ENCODE measurements at places on chromosomes 6 and 20. TPM values are rescaled to one million over a fixed set of nuclear protein-coding genes. Genes with fewer than 3 reads are reported as not detected.

DNA sequence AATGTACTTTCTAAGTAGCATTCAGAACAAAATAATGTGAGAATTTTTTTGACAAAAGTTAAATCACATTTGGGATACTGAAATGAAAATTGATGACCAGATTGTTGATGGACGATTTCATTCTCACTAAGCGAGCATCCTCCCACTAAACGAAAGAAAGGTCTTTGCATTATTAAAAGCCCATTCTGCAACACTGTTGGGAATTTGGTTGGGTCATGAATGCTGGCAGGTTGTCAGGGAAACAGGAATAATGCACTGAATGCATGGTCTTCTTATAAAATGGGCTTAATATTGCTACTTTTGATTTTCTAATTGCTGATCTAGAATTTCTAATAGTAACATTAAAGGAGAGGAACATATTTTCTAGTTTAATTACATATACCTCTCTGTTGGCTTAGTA lies 229.8 kb downstream of the NKAIN2 start:
- DNase-seq = no peak

DNA sequence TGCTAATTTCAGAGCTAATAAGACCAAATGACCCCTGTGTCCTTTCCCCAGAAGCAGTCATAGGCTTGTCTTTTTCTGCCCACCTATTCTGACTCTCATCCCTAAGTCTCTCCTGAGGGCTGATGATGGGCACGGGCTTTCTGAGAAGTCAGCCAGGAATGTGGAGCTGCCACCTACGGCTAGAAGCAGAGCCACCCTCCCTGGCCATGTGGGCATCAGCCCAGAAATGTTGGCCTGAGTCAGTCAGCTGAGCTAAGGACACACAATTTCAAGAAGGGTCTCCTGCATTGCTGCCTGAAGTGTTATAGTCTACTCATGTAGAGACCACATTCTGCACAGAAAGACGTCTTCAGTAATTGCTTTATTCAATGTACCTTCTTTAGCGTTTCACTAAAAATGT lies 17.1 kb downstream of the MYLIP start:
- DNase-seq = no peak

DNA sequence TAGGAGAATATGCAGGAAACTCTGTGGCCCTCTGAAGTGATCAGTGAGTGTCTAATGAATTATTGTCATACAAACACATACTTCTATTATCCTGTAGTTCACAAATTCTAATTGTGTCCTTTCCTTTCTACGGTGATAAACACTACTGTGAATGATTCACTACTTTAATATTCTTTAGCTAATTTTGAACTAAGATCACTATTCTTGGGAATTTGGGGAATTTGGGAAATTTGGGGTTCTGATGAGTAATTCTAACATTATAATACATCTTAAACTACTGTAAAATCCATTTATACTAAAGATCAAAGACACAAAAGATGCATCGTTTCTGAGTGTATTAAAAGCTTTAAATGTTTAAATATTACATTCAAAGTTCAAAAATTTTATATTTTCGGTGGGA lies 1287.2 kb upstream of the CITED2 start:
- DNase-seq = no peak

- no peak for DNase-seq
These were observed 149.1 kb upstream of the IMPG1 start for GRCh38 chr6:76221525-76221924.

DNA sequence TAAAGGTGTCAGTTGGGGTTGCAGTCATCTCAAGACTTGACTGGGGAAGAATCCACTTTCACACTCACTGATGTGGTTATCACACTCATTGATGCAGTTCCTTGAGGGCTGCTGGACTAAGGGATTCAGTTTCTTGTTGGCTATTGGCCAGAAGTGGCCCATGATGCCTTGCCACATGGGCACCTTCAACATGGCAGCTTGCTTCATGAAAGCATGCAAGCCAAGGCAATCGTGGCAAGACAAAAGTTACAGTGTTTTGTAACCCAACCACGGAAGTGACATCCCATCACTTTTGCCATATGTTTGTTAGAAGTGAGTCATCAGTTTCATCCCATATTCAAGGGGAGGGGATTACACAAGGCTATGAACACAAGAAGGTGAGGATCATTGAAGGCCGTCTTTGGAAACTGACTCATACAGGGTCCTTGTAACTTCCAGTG lies 3.8 kb upstream of the RANBP9 start:
- no peak for DNase-seq

- DNase-seq = no peak
These were observed 94.9 kb downstream of the L3MBTL3 start for GRCh38 chr6:130113201-130113710.

- DNase-seq = no peak
These were observed 332.2 kb upstream of the RSPO3 start for GRCh38 chr6:126786262-126786661.

DNA sequence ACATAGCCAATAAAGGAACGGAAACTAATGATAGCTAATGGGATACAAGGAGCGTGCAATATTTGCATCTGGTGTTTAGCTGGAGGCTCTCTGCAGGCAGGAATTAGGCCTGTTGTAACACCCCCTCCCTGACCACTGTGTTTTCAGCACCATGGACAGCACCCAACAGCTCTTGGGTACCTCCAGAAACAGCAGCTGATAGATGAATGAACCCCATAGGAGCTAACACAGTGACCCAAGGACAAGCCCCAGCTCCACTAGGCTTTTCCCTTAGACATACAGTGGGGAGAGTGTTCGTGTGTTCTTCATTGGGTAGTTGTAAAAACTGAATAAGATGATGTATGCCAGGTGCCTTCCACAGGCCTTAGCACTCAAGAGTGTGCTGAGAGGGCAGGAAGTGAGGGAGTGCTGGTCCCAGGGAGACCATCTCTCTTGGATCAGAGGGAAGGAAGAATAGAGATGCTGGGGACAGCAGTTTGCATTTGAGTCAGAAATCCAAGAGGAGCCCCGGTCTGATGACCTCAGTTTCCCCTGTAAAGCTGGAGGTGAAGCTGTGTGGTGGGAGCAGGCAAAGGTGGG lies 161.3 kb downstream of the PHACTR3 start:
- DNase-seq = no peak

DNA sequence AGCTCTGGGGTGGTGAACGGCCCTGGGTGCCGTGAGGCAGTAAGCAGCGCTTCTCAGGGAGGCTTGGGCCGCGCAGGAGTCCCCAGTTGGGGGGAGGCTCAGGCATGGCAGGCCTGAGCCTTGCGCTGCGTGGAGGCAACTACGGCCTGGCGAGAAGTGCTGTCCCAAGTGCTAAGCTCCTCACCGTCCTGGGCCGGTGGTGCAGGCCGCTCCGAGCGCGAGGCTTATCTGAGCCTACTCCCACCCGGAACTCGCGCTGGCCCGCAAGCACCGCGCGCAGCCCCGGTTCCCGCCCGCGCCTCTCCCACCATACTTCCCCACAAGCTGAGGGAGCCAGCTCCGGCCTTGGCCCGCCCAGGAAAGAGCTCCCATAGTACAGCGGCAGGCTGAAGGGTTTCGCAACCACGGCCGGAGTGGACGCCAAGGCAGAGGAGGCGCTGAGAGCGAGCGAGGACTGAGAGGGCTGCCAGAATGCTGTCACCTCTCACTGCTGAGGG lies 1.8 kb upstream of the WRNIP1 start:
- DNase-seq = peak; percentile 67

DNA sequence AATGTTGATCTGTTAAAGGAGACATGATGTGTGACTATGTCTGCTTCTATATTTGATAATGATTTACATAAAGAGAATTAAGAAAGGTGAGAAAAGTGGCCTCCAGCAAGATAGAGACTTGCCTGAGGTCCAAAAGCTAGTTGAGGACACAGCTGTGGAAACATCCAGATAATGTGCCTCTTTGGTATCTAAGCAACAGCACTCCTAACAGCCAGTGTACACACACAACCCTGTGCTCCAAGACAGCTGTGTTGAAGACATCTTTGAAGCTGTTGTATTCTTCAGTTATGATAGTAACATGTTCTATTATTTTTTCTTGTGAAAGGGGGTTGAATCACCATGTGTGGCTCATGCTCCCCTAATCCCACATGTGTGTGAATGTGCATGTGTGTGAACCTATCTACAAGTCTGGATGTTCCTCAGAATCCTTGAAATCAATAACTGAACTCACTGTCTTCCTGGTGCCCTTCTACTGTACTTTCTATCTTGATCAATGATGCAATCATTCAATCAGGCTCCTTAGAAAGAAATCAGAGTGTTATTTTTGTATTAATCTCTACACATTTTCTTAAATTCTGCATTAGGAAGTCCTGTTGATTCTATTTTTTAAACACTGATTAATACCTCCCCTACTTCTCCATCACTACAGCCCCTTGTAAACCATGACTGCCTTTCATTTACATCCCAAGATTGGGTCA lies 116.7 kb upstream of the SSTR4 start:
- DNase-seq = no peak

- DNase-seq = no peak
These were observed 282.6 kb upstream of the ID4 start for GRCh38 chr6:19554356-19555225.

DNA sequence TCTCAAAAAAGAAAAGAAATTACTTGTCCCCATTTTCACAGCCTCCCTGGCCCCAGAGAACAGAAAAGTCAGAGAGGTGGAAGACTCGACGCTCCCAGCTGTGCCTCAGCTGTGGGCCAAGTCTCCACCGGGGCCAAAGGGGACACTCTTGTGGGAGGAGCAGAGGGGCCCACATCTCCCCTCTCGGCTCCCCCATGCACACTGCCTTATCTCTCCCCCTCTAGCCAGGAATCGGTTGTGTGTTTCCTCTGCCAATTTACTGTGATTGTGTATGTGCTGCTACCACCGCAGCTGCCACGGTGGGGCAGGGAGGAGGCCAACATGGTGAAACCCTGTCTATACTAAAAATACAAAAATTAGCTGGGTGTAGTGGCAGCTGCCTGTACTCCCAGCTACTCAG lies 8.4 kb downstream of the TIAM2 start:
- DNase-seq = no peak

DNA sequence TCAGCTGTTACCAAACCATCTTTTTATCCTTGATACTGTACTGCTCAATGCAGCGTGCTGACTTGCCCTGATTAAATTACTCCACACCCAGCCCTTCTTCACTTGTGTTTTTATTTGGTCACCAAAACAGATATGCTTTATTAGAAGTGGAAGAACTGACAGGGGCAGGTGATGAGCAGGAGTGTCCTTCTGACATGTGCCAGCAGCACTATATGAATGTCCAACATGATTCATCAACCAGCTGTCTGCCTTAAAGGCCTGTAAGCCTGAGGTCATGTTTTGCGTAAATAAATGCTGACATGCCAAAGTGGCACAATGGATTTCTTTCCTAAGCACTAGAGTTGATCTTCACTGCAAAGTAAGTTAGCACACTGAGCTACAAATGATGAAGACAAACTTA lies 15.4 kb downstream of the POPDC3 start:
- no peak for DNase-seq

- DNase-seq = no peak
These were observed 22.6 kb downstream of the MDGA1 start for GRCh38 chr6:37675100-37675499.

DNA sequence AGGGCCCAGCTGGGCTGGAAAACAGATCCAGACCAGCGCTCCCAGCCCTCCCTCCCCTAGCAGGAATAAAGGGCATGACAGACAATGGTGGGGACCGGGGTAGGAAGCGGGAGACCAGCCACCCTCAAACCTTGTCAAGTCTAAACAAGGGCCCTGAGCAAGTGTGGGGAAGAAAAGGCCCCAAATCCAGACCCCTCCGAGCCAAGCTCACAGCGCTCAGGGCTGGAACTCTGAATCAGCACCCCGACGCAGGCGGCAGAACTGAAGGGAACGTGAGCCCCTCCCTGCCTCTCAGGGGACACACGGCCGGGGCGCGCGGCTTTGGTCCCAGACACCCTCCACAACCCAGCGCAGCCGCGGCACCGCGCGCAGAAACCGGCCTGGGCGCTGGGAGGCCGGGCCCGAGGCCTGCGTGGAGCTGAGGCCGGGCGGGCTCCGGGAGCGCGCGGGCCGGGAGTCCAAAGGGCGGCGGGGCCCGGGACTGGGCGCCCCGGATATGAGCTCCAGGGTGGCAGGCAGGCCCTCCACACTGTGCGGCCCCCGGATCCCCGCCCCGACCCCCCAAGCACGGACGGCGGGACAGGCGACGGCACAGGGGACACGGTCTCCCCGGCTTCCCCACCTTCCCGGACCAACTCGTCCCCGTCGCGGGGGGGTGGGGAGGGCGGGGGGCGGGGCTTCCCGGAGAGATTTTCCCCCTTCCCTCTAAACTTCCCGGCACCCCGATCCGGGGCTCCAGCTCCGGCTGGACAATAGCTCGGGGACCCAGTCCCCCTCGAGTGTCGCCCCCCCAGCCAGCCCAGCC lies 641 bp downstream of the TEAD3 start:
- DNase-seq = peak; percentile 50

GRCh38 chr6:27684264-27685211 lies 211.6 kb upstream of the ZNF184 start:
- no peak for DNase-seq

DNA sequence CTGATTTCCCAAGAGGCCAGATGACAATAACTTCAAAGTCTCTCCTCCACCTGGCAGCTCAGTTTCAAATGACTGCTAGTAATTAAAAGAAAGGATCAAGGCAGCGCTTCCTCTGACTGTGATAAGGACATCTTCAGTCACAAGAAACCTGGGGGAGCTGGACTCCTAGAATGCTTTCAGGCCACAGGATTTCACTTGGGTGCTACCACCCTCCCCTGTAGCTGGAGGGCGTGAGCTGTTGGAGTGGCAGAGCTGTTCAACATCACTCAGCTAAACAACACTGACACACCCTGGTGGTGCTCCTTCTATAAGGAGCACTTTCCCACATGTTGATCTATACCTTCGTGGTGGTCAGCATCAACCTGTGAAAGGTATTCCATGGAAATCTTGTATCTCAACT lies 2.2 kb upstream of the CNR1 start:
- DNase-seq = no peak

- DNase-seq = no peak
These were observed 43.9 kb downstream of the HDAC2 start for GRCh38 chr6:113927001-113927400.

- no peak for DNase-seq
These were observed 37.7 kb upstream of the HLA-C start for GRCh38 chr6:31309641-31310040.

DNA sequence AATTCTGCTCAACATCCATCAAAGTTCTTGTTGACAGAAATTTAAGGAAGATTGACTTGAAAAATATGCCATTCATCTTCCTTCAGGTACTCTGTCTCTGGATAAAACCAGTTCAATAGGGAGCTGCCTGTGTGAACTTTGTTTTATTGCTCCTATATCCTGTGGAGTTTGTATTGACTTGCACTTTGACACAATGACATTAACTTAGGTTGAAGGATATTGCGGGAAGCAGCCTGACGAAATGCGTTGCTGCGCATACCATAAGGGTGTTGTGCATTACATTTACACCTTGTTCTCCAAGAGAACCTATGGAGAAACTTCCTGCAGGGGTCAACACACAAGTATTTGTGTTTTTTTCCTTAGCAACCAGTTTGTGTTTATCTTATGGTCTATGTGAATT lies 185.4 kb upstream of the GRIK2 start:
- DNase-seq = no peak

CLDN20 gene
- total RNA-seq = not detected

CLPSL2 gene
- total RNA-seq = not detected

CD93 gene
- 53.9 TPM for total RNA-seq

APCDD1L gene
- total RNA-seq = 0.67 TPM

BPIFB1 gene
- not detected for total RNA-seq

SIGLEC1 gene
- total RNA-seq = 8.1 TPM

Measured in heart right ventricle (tissue), 16 donors.